ENCODE measurements at places on chromosomes 6 and 20.
A peak's percentile ranks its signal among the peaks of the same experiment; 100 is the strongest.

- DNase-seq = no peak
Observed at GRCh38 chr6:132287101-132287500, 114.2 kb downstream of the MOXD1 start.

- no peak for DNase-seq
Observed at GRCh38 chr20:3248167-3248992, 9.4 kb upstream of the SLC4A11 start.

DNA sequence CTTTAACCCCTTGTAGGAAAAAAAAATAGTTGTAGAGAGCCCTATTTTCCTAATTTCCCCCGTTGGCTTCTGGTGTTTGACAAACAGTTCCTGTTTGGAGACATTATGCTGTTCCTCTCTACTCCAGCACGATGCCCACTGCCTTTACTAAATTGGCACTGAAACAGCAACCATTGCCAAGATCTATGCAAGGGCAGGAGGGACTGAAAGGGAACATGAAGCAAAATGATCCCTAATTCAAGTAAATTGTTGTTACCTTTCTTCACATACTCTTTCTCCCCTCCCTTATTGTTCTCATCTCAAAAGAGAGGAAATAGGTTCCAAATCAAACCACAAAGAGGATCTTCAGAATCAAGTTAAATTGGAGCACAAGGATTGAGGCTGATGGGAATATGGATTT, 764.1 kb upstream of the MMS22L start:
- DNase-seq = no peak

GRCh38 chr6:9292975-9293374, 857.6 kb upstream of the SLC35B3 start:
- DNase-seq = no peak

DNA sequence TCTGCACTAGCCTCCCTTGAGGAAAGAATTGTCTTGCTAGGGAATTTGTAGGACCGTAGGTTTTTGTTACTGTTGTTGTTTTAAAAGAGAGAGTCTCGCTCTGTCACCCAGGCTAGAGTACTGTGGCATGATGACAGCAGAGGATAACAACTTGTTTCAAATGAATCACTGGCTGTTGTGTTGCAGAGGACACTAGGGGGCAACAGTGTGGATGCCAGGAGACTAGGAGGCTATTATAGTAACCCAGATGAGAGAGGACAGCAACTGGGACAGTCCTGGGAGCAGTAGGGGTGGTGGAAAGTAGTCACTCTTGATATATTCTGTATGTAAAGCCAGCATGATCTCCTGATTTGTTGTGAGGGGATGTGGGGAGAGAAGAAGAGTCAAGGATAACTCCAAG, 41.8 kb upstream of the LAMA4 start:
- no peak for DNase-seq

DNA sequence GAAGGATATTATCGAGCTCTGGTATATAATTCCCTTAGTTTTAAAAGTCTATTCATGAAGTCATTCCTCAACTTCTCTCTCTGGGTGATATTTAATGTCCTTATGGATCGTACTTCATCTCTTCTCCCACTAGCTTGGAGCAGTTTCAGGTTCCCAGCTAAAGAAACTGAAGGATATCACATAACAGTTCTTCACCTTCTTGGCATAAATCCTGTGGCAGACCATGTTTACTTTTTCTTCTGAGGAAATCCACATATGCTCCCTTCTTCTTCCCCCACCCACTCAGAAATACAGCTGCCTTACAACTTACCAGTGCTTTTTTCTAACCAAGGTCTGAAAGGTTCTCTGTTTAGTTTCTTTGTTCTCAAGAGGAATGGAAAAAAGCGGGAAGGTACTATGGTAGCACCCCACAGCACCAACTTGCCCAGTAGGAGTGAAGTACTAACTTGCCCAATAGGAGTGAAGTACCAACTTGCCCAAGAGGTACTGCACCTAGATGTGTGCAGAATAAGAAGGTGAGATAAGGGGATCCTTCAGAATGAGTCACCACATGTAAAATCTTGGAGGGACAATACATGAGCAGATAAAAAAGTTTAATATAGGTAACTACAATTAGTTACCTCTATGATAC, 53.1 kb downstream of the TSPYL4 start:
- no peak for DNase-seq

- DNase-seq = peak; percentile 56
Observed at GRCh38 chr20:22374678-22375590, 209.4 kb downstream of the FOXA2 start.

GRCh38 chr20:40197691-40198090, 491.3 kb downstream of the MAFB start:
- no peak for DNase-seq

DNA sequence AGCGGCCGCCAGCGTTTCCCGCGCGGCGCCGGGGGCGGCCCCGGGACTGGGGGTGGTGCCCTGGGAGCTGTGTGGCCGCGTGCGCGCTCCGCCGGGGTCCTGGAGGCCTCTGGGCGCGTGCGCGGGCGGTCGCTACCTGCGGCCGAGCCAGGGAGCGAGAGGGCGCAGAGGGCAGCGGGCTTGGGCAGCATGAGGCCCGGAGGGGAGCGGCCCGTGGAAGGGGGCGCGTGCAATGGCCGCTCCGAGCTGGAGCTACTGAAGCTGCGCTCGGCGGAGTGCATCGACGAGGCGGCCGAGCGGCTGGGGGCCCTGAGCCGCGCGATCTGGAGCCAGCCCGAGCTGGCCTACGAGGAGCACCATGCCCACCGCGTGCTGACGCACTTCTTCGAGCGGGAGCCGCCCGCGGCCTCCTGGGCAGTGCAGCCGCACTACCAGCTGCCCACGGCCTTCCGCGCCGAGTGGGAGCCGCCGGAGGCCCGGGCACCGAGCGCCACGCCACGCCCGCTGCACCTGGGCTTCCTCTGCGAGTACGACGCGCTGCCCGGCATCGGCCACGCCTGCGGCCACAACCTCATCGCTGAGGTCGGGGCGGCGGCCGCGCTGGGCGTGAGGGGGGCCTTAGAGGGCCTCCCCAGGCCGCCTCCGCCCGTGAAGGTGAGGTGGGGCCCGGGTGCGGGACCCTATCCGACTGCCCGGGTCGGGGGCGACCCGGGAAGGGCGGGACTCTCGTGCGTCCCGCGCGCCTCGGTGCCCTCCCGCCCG, at the start of gene PM20D2:
Gene PM20D2 (plus strand): TSS at position 100 of the 762 bp plus-strand sequence. CDS start 90 bp downstream, at position 190.
- peak; percentile 65 for DNase-seq

DNA sequence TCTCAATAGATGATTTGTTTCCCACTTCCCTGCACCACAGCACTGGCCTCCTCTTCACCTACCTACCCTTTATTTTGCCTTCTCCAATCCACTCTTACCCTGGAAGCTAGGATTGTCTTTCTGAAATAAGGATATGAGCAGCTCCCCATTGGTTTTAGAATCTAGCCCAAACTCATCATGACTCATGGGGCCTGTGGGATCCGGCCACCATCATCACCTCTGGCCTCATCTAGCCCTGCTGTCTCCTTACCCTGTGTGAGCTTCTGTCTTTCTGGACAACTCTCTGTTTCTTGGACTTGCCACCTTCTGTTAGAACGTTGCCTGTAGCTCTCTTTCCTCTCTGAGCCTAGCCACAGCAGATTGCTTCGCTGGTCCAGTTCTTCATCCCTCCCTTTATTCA, 277.1 kb downstream of the PAX1 start:
- no peak for DNase-seq

DNA sequence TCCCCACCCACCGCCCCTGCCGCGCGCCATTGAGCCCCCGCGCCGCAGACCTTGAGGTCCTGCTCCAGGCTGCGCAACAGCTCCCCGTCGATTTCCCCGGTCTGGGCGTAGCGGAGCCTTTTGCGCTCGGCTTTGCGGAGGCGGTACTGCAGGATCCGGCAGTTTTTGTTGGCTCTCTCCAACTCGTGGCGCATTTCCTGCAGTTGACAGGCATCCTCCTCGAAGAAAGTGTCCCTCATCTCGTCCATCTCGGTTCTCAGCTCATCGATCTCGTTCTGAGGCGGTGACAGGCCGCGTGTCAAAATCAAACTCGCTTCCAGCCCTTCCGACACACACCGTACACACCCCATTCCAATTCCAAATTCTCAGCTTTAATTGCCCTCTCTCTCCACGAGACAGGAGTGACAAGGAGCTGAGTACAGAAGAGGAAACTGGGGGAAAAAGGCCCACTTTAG, 4.3 kb downstream of the MTCL3 start:
- DNase-seq = no peak

- DNase-seq = no peak
Observed at GRCh38 chr6:53128842-53129241, 19.8 kb downstream of the GCM1 start.

DNA sequence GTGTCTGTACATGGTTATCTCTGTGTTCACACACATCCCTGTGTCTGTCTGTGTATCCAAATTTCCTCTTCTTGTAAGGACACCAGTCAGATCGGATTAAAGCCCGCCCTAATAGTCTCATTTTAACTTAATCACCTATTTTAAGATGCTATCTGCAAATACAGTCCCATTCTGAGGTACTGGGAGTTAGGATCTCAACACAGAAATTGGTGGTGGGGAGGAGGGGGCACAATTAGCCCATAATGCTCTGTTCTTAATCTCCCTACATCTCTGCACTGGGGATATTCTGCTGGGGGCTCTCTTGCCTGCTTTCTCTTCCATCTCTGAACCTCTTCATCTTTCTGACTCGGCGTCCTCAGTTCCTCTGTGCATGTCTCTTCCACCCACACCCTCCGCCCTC, 320.7 kb downstream of the CDC5L start:
- no peak for DNase-seq

Measured in NCI-H1930 (cell line).